ENCODE measurements at places on chromosomes 2 and 18.

DNA sequence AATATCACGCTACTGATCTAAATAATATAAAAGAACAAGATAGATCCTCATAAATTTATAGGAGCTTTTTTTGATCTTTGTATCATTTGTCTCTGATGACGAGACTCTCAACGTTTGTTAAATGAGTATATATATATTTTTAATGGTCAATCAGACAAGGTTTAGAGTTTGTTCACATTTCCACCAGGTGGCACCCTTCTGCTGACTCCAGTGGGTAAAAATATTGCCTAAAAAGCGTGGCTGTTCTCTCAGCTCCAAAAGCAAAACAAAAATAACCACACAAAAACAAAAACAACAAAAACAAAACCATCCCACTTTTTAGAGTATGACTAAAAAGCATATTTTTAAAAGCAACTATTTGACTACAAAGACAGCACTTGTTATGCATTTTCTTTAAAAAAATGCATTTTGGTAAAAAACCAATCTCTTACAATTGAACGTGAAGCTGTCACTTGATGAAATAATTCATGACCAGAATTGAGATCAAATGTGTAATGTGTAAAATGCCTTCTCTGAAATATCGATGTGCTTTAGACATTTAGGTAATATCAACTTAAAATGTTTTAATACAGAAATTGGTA, 723.2 kb downstream of the DPP10 start:
- DNase-seq, result no peak

DNA sequence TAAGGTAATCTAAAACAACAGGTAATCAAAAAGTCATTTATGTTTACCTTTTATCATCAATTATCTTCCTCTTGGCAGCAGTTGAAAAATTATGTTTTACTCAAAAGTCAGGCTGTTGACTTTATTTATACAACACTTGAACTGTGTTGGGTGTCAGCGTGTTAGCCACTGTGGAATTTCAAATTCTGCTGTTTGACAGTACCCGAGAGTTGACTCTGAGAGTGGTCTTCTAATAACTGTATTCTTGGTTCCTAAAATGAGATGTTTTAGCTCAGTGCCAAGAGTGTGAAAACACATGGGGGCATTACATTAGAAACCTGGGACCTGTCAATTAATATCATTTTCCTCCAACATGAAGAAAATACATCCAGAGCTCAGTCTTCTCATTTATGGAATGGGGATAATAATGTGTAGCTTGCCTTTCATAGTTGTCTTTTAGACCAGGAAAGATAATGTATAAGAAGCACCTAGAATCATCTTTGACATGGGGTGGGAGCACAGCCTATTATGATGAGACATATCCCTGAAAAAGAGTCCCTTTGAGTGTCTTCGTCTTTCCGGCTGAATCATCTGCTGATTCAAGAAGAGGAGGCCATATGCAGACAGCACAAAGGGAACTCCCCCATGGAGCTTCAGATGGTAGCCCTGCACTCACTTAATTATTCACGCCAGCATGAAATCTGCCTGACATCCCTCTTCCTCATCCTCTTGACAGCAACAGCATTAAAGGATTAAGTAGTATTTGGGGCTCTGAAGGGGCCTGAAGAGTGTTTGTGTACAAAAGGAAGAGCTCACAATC, 89.1 kb downstream of the AFF3 start:
- DNase-seq, result no peak

- DNase-seq, result no peak
These were observed 75.7 kb upstream of the ATIC start for GRCh38 chr2:215236131-215236530.

DNA sequence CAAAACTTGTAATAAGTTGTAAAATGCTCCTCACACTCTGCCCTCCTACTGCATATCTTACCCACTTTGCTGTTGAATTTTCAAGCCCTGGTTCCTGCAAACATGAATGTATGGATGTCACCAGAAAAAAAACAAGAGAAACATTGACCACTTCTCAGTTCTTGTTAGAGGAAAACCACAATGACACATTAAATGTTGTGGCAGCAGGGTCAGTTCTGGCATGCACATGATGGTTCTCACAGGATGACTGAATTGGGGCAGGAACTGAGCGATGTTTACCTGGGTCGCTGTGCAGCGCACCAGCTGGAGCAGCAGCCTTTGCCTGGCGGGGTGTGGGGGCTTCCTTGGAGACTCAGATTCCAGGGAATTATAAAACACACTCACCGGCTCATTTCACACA, 14.0 kb upstream of the PRKCE start:
- DNase-seq, result no peak

DNA sequence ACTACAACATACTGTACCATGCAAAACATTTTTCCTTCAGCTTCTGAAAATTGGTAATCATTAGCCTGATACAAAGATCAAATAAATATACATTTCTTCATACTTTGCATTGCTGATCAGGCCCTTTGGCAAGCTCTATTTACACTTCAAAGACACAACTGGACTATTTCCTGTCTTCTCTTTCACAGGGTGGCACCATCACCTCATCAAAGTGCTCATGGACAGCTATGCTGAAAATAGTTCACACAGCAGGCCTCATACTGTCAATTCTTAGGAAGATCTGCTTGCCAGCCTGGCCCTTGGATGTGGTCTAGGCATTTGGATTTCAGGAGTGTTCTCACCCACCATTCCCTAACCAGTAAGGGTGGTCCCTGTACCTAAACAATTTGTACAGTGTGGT, 33.9 kb downstream of the FBXO15 start:
- no peak for DNase-seq

- no peak for DNase-seq
These were observed 108.1 kb downstream of the ADCYAP1 start for GRCh38 chr18:1012775-1013174.

GRCh38 chr2:153052807-153053559, 334.6 kb downstream of the ARL6IP6 start:
- no peak for DNase-seq

- no peak for DNase-seq
These were observed 295.0 kb upstream of the HDAC4 start for GRCh38 chr2:239695728-239696240.

DNA sequence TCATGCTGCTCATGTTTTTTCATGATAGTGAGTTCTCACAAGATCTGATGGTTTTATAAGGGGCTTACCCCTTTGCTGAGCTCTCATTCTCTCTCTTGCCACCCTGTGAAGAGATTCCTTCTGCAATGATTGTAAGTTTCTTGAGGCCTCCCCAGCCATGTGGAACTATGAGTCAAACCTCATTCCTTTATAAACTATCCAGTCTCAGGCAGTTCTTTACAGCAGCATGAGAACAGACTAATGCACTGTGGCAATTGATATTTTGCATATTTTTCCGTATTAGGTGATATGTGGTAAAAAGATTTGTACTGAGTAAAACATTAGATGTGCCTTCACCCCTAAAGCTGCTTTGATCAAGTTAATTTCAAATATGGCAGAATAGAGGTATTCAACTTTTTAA, 48.8 kb downstream of the RAB27B start:
- no peak for DNase-seq

- no peak for DNase-seq
These were observed 177.0 kb upstream of the RBMS1 start for GRCh38 chr2:160670618-160671017.

DNA sequence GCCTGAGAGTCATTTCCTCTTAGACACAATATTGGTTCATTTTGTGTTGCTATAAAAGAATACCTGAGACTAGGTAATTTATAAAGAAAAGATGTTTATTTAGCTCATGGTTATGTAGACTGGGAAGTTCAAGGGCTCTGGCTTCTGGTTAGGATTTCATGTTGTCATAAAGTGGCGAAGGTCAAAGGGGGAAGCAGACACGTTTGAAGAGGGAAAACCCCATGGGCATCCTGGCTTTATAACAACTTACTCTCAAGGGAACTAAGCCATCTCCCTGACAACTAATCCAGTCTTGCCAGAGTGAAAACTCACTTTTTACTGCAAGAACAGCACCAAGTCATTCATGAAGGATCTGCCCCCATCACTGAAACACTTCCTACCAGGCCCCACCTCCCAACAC, 89.7 kb upstream of the RNF152 start:
- DNase-seq, result no peak

- no peak for DNase-seq
These were observed 101.8 kb upstream of the HDAC4 start for GRCh38 chr2:239502430-239503186.

DNA sequence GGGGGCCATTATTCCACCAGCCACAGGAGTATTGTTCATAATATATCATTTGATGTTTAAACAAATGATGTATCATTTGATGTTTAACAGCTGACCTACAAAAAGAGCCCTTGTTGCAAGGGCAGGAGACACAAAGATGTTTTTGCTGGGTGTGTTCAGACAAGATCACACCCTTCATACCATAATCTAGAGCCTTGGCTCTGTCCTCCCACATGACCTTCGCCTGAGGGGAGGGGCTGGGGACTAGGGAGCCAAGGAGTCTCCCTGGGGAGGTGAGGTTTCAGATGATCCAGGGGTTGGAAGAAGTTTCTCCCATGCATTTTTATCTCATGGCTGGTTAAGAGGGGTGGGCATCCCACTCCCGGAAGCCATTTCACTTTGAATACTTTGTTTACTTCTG, 33.5 kb downstream of the CDC42EP3 start:
- DNase-seq, result no peak

GRCh38 chr18:9609190-9609589, 5.2 kb downstream of the PPP4R1 start:
- no peak for DNase-seq

DNA sequence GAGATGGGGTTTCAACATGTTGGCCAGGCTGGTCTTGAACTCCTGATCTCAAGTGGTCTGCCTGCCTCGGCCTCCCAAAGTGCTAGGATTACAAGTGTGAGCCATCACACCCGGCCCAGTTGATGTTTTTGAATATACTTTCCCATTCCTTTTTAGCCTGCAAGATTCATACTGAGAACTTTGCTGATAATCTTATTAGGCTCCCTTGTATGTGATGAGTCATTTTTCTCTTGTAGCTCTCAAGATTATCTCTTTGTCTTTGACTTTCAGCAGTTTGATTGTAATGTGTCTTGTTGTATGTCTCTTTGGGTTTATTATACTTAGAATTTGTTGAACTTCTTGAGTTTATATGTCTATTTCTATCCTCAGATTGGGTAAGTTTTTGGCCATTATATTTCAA, 81.4 kb downstream of the OTX1 start:
- DNase-seq, result no peak

- DNase-seq, result no peak
These were observed 1186.3 kb upstream of the CELF4 start for GRCh38 chr18:38751898-38752297.

- no peak for DNase-seq
These were observed 40.8 kb downstream of the RNF152 start for GRCh38 chr18:61851940-61852451.

GRCh38 chr2:222105046-222105445, 193.8 kb downstream of the PAX3 start:
- no peak for DNase-seq

DNA sequence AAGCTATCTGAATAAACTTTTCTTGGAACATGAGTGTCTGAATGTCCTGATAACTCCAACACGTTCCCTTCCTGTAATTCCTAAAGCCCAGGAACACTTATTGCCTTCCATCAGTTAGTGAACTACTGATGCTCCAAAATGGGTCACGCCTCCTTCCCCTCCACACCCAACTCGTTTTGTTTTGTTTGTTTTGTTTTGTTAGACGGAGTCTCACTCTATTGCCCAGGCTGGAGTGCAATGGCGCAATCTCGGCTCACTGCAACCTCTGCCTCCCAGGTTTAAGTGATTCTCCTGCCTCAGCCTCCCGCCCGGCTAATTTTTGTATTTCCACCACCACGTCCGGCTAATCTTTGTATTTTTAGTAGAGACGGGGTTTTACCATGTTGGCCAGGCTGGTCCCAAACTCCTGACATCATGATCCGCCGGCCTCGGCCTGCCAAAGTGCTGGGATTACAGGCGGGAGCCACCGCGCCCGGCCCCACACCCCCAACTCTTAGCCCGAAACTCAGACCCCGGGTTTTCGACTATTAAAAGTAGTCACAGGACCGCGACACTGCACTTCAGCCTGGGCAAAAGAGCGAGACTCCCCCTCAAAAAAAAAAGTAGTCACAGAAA, 774 bp downstream of the IER3IP1 start:
- DNase-seq, result peak; percentile 35

GRCh38 chr2:100707016-100707947, 112.7 kb upstream of the NPAS2 start:
- no peak for DNase-seq

GRCh38 chr2:236775511-236775910, 205.9 kb downstream of the ACKR3 start:
- no peak for DNase-seq

DNA sequence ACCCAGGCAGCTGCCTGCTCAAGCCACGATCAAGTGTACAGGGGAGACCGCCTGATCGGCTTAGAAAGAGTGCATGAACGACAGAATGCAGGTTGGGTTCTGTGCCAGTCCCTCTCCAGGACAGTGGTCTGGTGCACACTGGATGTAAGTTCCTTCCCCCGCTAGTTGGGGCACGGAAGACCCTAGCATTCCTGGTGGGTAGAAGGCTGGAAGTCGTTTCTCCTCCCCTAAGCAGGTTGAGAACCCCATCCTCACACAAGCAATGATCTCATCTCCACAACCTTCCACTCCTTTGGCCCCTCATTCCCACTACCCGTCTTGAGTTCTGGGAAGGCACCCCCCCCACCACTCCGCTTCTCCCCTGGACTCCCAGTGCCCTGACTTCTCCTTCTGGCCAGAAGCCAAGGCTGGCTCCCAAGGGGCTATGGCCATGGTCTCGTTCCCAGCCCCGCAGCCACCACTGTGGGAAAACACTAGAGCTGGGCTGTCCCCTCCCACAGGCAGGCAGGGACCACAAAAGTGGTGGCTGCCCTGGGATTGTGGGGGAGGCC, 1.4 kb upstream of the ANKRD39 start:
- peak; percentile 81 for DNase-seq

- DNase-seq, result no peak
These were observed 5.8 kb downstream of the SH3RF3 start for GRCh38 chr2:109134741-109135358.

DNA sequence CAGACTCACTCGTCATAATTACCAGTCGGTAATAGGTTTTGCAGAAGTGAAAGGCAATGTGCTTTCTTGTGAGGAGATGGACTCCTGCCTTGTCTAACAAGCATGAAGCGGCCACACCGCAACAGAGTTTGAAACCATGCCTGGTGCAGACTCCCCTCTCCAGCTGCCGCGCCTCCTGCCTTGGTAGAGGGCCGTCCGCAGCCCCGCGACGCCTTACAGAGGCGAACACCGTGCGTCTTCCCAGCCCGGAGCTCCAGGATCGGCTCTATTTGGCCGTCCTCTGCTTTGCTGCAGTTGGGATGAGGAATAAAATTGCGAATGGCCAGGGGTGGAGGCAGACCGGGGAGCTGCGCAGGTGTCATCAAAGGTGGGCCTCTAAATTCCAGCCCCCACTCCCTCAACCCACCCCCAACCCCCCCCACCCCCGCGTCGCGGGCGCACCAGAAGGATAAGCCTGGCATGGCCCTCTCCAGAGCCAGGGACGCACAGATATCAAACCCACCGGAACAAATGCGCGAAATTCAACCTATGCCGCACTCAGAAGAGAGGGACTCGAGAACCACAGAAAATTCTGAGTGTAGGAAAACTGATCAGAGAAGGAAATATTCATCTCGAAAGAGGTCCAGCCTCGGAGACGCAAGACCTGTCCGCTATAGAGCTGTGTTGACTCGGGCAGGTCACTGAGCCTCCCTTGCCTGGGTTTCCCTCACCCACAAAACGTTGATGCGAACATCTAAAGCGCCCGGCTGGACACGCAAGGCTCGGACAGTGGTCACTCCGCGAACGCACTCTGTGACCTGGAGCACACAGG, 1.1 kb downstream of the TRABD2A start:
- no peak for DNase-seq

- DNase-seq, result no peak
These were observed 333.4 kb upstream of the KCNH7 start for GRCh38 chr2:163171786-163172530.

GRCh38 chr2:205055251-205055650, 510.0 kb downstream of the PARD3B start:
- no peak for DNase-seq
